ENCODE measurements at places on chromosomes 5 and 9.
A peak's percentile ranks its signal among the peaks of the same experiment; 100 is the strongest.

GRCh38 chr5:74216012-74216411, 424.5 kb downstream of the ENC1 start:
- DNase-seq = no peak

DNA sequence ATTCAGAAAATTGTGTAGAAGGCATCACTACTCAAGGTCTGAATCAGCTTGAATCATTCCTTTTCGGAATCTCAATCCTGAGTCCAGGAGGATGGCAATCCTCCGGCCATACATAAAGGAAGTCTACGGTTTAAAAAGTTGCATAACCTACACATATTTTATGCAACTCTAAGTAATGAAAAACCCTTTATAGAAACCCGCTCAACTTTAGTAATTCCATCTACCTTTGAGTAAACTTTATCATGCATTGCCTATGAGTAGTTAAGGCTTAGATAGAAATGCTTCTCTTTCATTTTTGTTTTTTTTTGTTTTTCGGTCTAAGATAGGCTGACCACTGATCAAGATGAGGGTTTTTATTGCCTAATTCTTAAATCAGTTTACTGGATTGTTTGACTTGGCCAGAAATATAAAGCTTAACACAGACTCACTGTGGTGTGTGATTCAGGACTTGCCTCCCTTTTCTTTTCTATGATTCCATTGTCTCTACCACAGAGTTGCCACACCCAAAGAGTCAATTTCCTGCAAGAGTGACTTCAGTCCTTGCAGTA, 85.0 kb downstream of the LURAP1L start:
- DNase-seq = no peak

- no peak for DNase-seq
These were observed 86.2 kb downstream of the MRPS27 start for GRCh38 chr5:72233835-72234234.

DNA sequence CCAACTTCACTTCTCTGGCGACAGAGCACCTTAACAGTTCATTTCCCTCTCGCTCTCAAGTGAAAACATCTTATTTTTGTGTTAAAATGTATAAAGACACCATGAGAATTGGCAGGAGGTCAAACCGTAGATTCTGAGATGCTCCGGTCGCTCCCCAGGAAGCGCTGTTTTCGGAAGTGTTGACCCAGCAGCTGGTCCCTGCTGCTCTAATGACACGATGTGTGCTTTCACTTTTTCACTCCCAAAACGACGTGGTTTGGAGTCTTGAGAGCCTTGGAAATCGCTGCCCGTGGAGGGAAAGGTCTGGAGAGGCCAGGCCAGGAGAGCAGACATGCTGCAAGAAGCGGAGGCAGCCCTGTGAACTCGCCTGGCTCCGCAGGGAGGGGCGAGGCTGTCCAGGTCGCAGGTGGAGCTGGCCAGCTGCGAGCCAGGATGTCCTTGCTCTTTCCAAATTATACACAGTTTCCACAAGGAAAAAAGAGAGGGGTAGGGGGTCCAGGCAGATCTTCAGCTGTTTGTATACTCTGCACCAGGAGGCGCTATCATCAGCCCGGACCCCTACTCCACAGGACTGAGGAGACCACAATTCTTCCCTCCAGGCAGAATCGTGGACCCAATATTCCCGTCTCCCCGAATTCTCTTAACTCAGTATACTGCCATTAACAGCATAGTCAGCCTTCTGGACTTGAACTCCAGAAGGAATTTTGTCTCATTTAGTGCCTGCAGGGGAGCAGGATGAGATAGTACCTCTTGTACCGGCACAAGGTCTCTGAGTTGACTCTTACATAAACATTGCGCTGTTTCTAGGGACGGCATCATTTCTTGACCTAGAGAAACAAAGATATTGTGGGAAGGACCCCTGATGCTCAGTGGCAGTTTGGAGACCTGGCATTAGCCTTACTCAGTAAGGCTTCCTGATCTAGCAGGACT, 248.6 kb upstream of the ANKRD55 start:
- DNase-seq = no peak

GRCh38 chr9:68805890-68806517, 101.0 kb downstream of the PIP5K1B start:
- DNase-seq = no peak

DNA sequence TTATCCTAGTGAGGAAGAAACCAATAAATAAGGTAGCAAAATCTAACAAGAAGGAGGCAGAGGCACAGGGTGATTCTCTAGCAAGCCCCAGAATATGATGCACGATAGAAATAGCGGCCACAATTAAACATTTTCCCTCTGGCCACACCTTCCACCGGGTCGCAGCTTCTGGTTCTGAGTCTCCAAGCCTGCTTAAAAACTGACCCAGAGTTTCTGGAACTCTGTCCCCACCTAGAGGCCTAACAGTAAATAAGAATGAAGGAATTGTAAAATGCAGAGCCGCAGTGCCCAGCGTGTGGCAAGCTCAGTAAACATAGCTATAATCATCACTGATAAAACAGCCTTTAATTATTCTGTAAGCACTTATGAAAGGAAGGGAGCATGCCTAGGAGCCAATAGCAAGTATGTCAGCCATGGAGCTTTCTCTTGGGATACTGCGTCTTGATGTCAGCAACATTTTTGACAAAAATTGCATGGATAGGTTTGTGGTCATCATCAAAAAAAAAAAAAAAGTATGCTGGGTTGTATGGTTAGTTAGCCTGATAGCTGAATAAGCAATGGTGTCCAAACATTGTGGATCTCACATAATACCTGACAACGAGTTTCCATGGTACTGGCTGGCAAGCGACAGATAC, 465.5 kb downstream of the DNAH5 start:
- DNase-seq = no peak

GRCh38 chr9:95080961-95081647, 236.4 kb downstream of the FANCC start:
- no peak for DNase-seq

DNA sequence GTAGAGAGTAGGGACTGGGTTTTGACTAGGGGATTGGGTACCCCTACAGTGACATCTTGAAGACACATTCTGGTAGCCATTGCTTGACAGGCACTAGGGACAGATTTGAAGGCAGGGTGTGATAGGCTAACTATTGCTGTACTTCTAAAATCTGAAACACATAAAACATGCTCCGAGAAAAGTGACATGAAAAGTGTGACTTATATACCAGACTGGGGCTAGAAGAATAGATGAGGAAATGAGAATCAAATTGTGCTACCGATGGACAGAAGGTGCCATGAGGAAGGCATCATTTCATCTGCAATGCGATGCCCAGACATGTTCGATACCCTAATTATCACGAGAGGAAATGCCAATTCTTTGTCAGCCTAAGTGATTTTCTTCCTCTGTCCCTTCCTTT, 475.8 kb downstream of the SPOCK1 start:
- no peak for DNase-seq

- DNase-seq = peak; percentile 22
These were observed 19.8 kb upstream of the FER start for GRCh38 chr5:108727651-108728565.

DNA sequence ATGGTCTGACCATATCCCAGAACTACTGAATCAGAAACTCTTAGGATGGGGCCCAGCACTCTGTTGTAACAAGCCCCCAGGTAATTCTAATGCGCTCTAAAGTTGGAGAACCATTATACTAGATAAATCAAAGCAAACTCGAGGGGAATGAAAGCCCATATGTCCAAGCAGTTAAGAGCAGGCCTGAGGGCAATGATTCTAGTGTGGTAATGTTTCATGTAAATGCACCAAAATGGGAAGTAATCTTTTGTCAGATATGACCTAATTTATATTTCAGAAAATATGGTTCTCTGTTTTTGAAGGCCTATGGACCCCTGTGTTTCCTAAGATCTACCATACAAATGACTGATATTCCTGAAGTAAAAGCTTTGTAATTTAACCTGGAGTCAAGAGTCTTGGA, 108.0 kb upstream of the PTGER4 start:
- no peak for DNase-seq

DNA sequence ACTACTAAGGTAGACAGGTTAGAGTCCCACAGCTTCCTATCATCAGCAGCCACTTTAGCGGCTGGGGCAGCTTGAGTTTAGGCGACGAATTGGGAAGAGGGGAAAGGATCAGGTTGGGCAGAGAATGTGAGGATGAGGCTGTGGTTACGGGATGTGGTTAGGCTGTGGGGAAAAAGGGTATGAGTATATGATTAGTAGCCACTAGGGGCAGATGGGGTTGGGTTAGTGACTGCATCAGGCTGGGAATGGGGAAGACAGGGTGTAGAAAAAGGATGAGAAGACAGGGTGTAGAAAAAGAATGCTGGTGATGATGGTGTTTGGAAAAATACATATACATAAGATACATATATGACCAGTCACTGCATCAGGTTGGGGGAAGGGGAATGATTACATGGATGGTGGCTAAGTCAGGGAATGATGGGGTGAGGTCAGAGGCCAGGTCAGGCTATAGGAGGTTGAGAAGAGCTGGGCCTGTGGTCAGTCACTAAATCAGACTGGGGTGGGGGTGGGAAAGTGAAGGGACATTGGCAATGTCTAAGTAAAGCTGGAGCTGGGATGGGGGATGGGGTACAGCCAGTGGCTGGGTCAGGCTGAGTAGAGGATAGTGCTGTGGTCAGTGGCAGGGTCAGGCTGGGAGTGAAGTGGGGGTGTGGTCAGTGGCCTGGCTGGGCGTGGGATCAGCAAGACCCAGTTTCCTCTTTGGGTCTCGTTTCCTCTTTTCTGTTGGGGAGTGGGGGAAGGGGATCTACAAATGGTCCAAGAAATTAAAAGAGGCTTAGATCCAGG, 2.1 kb downstream of the TLN1 start:
- no peak for DNase-seq

GRCh38 chr9:134548618-134549017, 93.0 kb upstream of the COL5A1 start:
- no peak for DNase-seq

DNA sequence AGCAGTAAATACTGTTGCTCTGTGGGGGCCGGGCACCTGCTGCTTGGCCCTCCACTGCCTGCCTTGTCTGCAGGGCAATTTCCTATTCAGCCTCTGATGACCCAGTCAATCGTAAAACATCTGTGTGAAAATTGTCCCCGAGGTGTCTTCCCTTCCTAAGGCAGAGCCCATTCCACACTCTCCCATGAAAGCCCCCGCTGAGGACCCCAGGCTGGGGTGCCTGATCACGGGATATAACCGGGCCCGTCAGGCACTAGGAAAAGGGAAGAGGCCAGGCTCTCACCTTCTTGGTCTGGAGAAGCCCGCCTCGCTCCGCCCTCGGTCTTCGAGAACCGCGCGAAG, 27.2 kb upstream of the SCGB3A1 start:
- DNase-seq = no peak

DNA sequence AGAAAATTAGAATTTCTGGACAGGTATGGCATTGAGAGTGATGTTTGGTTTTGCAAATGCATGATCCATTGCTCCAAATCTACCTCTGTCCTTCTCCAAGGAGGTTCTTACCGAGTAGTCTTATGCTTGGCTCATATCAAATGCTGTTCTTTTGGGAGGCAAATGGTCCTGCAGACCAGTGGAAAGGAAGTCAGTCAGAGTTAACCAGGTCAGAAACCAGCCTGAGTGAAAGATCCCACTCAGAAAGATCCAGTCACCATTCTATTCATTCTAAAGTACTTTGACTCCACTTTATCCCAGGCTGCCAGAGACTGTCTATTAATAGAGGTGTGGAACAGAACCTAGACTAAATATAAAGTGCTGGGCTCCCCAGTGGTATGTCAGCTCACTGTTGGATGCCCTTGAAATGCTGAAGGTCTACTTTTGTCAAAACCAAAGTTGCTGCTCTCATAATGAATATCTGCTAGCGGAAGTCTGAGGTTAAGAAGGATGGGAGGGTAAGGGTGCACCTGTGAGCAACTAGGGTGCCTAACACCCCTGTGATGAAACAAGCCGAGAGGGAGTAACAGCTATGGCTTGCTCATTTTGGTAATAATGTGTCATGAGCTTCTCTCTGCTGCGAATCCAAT, 302.2 kb downstream of the ZNF608 start:
- no peak for DNase-seq

GRCh38 chr9:2837915-2838314, 6.0 kb downstream of the PUM3 start:
- DNase-seq = no peak

DNA sequence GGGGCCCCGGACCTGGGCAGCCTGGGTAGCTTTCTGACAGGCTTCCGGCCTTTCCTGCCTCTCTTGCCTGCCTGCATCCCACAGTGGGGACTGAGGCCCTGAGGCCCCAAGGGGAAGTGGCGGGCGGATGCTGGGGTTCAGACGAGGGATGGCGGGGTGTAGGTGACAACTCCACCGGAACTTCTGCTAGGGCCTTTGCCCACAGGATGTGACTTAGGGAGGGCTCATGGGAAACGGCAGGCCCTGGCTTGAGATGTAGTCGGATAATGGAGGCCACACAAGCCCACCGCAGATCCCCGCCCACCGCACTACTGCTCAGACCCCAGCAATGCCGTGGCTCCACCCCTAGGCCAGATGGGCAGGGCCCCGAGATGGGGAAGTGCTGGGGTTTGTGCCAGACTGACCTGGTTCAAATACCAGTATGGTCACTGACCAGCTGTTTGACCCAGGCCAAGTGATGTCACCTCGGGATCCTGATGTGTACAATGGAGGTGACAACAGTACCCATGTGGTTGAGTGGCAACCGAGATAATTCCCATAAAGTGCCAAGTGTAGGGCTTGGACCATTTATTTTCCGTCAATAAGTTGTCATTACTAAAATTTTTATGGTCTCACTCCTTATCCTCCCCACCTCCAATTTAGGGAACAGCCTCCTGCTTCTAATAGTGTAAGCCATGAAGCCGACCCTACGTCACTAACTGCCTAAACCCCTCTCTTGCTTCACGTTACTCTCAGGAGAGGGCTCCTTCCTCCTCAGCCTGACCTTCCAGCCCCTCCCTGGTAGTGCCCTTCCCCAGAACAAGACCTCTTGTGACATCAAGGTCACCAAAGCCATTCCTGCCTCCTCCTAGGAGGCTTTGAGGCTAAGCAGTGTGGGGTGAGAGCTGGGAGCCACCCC, 2.5 kb upstream of the CDK9 start:
- DNase-seq = peak; percentile 52
